ENCODE measurements at places on chromosomes 11 and 22.

GRCh38 chr11:17275400-17276235, 921 bp upstream of the NUCB2 start:
- DNase-seq = peak; percentile 57

- no peak for DNase-seq
Measured at GRCh38 chr22:33747576-33748180, 172.6 kb downstream of the LARGE1 start.

- peak; percentile 90 for DNase-seq
Measured at GRCh38 chr11:842370-843002, at the start of the genes POLR2L and TSPAN4. Gene POLR2L (minus strand): TSS chr11:842529. CDS start chr11:842508, 21 bp downstream. Gene TSPAN4 (plus strand): TSS chr11:842852. CDS start chr11:850305, 7,453 bp downstream.

GRCh38 chr11:12390687-12391110, 13.3 kb downstream of the PARVA start:
- no peak for DNase-seq

DNA sequence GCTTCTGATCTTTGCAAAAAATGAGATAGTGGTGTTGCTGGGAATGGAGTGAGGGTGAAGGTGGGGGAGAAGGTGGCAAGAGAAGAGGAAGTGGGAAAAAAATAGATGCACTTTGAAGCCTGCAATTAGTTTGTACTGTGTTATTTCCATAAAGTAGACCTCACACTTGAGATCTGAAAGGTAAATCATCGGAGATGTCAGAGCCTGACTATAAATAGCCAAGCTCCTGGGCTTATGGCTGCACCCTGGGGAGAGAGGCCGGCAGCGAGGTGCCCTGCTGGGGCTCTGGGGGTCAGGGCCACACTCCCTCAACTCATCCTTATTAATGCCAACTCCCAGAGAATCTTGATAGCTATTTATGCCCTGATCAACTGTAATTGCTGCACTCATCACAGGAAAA, 134.4 kb downstream of the NXPE2 start:
- no peak for DNase-seq

DNA sequence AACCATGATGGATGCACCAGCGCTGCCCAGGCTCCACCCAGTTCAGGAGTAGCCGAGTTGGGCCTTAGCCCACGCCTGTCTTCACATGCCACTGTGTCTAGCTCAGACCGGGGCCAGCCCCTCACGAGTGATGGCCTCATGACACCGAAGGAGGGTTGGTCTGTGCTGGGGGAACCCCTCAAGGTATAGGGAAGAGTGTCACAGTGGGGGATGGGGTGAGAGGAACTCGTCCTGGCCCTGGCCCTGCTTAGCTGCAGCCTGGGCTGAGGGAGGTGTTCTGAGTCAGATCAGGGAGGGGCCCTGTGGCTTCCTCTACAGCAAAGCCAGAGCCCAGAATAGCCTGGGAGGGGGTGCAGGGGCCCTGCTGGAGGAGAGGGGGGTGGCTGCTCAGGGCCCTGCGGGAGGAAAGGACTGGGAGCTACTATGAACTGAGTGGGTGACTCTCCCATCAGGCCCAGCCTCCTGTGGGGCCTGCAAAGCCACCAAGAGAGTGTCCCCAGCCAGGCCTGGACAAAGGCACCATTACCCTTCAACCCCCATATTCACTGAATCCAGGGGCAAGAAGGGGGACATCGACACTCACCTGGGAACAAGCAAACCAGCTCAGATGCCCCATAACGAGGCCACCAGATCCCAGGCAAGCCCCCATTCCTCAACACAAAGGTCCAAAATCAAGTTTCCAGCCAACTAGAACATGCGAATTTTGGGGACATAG, 41.2 kb downstream of the IGLL5 start:
- no peak for DNase-seq

- DNase-seq = no peak
Measured at GRCh38 chr11:122138744-122139594, 23.0 kb upstream of the BLID start.

- DNase-seq = no peak
Measured at GRCh38 chr22:32055069-32055468, 12.0 kb downstream of the SLC5A1 start.

Measured in posterior cingulate gyrus (tissue), 11 donors.